ENCODE measurements at places on chromosomes 11 and 22. TPM values are rescaled to one million over a fixed set of nuclear protein-coding genes. Genes with fewer than 3 reads are reported as not detected.

CRACR2B gene
- total RNA-seq, result 14.1 TPM

SNX32 gene
- total RNA-seq, result 2.4 TPM

C11orf21 gene
- total RNA-seq, result 49.2 TPM

GGTLC3 gene
- total RNA-seq, result not detected

GLYAT gene
- not detected for total RNA-seq

C1QTNF5 gene
- not detected for total RNA-seq

DNA sequence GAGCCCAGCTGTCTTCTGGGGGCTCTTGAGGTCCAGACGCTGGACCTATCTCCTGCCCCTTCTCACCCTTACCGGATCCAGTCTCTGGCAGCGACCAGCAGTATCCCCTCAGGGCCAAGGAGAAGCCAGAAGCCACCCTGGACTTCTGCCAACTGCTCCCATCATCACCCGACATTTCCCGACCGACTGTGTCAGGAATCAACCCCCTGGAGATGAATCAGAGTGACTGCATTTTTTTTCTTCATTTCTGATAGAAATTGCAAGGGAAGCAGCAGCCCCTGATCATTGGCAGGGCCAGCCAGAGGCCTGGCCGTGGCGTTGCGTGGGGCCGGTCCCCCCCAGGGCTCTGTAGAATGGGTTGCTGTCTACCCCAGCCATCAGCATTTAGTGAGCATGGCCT is 5.2 kb upstream of the LIF start:
- DNase-seq, result no peak

DNA sequence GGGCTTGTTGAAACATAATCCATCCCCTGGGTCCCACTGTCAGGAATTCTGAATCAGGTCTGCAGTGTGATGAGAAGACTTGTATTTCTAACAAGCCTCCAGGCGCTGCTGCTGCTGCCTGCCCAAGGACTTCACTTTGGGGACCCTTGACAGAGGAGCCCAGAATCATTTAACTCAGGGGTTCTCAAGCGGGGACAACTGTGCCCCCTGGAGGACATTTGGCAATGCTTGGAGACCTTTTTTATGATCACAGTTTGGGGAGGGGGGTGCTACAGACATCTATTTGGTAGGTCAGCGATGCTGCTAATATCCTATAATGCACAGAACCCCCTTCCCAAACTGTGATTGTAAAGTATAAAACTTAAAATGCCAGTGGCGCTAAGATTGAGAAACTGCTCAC is 312.8 kb downstream of the OPCML start:
- no peak for DNase-seq

DNA sequence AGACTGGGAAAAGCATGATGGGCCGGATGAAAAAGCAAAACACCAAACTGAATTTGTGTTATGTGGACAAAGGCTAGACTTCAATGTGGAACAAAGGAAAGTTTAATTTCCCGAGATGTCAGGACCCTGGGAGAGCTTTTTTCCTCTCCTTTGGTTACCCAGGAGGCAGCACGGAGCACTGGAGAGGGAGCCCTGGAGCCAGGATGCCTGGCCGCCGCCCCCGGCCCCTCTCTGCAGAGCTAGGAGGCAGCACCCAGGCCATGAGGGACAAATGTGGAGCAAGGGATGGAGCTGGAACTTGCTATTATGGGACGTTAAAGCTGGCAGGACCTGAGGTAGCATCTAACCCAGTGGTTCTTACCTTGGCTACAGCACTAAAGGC is 108.9 kb downstream of the MORC2 start:
- peak; percentile 31 for DNase-seq

GRCh38 chr11:77232242-77232641 is 69.2 kb downstream of the GDPD4 start:
- DNase-seq, result no peak

GRCh38 chr11:80502511-80502910 is 1061.7 kb upstream of the TENM4 start:
- no peak for DNase-seq

DNA sequence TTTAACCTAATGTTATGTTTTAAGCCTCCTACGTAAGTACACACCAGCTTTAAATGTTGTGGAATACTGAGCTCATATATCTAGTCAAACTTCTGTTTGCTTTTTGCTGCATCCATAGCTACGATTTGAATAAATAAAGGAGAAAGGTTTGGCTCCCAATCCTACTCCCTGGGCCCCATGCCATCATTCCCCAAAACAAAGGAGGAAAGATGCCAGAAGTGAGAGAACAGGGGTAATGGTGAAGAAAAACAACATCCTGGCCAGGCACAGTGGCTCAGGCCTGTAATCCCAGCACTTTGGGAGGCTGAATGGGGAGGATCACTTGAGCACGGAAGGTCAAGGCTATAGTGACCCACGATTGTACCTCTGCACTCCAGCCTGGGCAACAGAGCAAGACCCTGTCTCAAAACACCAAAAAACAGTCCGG is 26.5 kb downstream of the SCGB1A1 start:
- no peak for DNase-seq

GRCh38 chr11:118897721-118898310 is 14.1 kb downstream of the CXCR5 start:
- no peak for DNase-seq

- DNase-seq, result no peak
Observed at GRCh38 chr11:134906356-134906955, 494.4 kb upstream of the B3GAT1 start.

DNA sequence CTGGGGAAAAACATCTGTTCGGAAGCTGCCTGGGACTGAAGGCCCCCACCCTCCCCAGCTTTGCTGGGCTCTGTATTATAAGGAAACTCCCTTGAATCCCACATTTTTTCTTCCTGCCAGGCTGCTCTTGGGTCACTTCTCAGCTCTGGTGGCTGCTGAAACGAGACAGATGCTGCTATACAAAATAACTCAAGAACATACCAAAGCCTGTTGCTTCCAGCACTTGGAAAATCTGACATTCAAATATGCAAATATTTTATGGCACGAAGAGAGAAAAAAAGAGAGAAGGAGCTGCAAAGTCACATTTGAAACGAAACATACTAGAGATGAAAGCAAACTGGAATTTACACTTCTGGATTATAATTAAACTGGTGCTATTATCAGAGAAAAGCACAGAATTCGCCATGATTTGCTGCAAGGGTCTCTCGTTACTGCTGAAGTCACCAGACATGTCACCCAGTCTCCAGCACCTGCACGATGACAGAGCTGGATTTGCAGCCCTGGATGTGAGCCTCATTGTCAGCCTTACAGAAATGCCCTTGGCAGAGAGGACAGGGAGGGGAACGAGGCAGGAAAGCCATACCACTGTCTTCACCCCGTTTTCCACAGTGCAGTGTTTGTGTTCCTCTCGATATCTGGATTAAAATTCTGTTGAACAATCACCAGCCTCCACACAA is 47.9 kb upstream of the IGSF9B start:
- no peak for DNase-seq

DNA sequence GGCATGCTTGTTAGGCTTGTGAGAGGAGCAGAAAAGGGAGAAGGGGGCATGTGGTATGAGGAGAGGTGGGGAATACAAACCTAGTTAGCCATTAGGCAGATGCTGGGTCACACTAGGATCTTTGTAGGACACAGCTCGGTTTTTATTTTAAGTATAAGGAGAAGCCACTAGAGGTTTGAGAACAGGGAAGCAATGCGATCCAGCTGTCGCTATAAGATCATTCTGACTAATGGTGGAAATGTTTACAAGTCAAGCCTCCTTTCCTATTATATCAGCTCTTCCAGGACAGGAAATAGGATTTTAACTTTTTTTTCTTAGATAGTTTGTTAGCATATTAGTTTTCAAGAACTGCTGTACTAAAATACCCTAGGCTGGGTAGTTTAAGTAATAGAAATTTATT is 609.9 kb downstream of the INSC start:
- no peak for DNase-seq

DNA sequence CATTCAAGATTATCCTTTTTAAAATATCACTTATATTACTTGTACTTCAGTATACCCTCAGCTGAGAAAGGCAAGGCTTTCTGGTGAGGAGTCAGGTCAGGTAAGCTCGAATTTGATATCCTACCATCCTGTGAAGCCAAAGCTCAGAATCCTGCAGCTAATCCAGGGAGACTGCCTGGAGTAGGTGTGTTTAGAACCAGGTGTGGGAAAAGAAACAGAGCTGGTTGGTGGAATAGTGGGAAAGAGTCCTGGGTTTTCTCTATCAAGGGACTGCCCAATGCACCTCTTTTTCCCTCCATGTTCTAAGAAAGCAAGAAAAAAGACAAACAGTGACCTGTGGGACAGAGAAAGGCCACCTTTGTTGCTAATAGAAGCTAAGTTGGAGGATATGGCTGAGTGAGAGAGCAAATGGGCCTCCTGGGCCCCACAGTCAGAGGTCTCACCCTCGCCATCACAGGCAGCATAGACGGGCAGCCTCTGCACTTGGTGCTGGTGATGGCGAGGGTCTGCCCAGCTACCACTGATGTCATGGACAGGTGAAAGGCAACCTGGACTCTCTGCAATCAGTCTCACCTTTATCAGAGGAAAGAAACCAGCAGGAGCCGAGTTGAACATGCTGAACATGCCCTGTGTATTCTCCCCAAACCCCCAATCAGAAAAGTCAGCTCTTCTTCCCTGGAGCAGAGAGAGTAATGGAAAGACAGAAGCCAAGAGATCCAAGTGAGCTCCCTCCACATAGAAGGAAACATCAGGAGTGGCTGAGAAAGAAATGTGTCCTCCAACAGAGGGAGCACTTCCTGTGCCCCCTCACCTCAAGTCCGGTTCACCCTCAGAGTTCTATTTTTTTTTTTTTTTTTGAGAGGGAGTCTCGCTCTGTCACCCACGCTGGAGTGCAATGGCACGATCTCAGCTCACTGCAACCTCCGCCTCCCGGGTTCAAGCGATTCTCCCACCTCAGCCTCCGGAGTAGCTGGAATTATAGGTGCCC is 491.3 kb downstream of the BUD13 start:
- DNase-seq, result no peak

GRCh38 chr22:43723816-43724215 is 88.3 kb downstream of the EFCAB6 start:
- no peak for DNase-seq

DNA sequence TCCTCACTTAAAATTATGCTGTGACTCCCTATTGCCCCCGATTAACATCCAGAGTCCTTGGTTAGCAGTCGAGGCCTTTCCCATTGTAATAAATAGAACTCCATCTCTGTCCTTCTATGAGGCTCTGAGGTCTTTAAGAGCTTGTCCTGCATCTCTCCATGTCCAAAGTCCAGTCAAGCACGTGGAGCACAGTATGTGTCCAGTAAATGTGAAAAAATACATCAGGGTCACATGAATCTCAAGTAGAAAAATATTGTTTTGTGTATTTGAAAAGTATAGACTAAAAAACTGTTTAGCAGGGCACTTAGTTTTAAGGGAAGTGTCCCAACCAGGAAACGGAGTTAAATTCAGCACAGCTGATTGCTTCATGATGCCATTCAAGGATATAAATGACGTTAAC is 298.8 kb upstream of the TENM4 start:
- DNase-seq, result no peak

DNA sequence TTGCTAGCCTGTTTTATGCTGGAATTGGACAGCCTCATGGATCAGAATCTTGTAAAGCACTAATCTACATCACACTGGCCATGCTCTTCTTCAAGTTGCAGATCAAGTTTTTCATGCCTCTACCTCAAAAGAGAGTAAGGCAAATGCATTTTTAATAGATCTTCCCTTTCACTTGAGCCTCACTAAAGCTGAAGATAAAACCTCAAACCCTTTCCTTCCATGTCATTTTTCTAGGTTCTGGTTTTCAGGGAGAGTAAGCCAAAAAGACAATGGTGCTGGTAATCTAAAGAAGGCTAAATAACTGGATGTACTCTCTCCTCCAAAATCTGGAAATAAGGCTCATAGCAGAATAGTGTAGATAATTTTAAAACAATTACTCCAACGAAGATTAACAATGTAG is 28.3 kb downstream of the POU2AF1 start:
- DNase-seq, result no peak

DNA sequence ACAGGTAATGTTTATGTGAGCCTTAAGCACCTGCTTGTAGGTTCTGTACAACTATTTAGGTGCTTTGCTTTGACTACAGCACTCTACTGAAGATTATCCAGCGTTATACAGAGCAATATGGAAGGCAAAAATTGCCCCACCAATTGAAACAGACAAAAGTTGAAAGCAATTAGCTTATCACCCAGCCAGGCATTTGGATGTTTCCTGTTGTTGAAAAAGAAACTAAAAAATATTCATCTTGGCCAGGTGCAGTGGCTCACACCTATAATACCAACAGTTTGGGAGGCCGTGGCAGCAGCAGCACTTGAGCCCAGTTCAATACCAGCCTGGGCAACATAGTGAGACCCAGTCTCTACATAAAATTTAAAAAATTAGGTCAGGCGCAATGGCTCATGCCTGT is 18.5 kb downstream of the ATL3 start:
- DNase-seq, result no peak

DNA sequence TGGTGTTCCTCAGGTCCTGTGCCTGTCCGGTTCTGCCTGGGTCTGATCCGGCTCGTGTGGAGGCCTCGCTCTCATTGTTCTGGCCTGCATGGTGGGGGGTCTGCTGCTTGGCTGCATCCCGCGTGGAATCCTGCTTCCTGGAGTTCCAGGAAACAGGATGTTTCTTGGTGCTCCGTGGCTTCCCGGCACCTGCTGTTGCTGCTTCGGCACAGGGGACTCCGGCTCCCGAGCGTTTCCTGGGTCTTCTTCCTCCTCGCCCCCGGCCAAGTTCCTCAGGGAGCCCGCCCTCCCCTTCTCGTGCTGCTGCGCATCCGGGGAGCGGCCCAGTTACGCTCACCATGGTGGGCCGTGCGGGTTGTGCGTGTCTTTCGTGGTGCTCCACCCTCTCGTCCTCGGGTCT is 29.9 kb downstream of the GLB1L2 start:
- DNase-seq, result no peak

GRCh38 chr11:121929581-121929980 is 186.4 kb downstream of the BLID start:
- DNase-seq, result no peak

GRCh38 chr22:39123751-39124581 is 26.9 kb downstream of the APOBEC3H start:
- DNase-seq, result no peak

GRCh38 chr11:10933455-10934292 is 75.8 kb upstream of the ZBED5 start:
- DNase-seq, result peak; percentile 86

DNA sequence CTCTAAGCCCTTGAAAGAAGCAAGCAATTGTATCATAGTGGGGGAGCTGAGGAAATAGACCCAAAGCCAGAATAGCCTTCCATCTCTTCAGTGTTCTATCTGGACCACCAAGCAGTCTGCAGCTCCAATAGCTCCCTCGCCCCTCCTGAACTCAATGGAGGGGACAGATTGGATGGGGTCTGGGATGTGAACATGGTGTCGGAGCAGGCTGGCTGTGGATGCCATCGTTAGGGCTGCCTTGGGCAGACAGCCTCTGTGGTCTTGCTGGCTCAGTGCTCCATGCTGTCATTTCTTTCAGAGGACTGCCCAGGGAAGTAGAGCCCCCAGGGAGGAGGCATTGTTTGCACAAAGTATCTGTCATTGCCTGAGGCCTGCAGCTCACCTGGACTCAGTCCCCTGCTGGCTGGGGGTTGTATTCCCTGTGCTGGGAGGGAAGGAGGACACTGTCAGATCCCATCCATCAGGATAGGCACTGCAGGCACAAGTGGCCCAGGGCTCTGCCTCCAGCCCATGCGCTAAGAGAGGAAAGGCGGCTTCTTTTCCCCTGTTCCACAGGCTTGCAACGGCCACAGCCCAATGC is 537.7 kb downstream of the BUD13 start:
- DNase-seq, result no peak

Data from activated CD8-positive, alpha-beta memory T cell treated with anti-CD3 and anti-CD28 coated beads, Interleukin-2, amount 10 ng/mL, durations not matched to agents 7 days and 5 days (primary cell).